ENCODE measurements at places on chromosomes 3 and 15.

DNA sequence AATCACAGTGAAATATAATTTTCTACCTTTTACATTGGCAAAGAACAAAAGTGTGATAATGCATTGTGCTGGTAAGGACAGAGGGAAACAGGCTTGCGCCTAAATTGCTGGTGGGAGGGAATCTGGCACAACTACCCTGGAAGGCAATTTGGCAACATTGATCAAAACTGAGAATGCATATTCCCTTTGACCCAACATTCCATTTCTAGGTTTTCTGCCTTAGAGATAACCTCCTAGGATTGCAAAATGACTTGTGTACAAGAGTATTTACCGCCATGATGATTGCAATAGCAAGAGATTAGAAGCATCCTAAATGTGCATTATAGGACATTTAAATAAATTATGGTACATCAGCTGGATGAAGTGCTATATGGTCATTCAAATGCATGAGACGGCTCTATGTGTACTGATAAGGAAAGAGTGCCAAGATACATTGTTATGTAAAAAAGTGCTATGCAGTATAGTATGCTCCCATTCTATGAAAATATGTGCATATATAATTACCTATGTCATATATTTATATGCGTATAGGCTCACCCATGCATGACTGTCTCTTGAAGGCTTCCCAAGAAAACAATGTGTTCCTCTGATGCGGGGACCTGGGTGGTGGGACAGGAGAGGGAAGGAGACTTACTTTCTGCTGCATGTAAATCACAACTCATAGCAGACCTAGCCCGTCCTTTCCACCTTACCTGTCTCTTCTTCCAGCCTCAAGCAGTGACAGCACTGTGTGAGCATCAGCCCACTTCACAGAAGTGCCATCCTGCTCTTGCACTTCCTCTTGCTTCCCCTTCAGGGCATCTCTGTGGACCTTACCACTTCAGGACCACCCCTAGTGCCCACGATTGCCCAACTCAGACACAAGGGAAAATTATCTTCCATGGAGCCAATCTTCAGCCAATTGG, 249.9 kb upstream of the TLE3 start:
- no peak for DNase-seq

- no peak for DNase-seq
These were observed 75.9 kb upstream of the TMC3 start for GRCh38 chr15:81449836-81450474.

- DNase-seq, result no peak
These were observed 30.4 kb downstream of the ATG3 start for GRCh38 chr3:112531358-112531781.

DNA sequence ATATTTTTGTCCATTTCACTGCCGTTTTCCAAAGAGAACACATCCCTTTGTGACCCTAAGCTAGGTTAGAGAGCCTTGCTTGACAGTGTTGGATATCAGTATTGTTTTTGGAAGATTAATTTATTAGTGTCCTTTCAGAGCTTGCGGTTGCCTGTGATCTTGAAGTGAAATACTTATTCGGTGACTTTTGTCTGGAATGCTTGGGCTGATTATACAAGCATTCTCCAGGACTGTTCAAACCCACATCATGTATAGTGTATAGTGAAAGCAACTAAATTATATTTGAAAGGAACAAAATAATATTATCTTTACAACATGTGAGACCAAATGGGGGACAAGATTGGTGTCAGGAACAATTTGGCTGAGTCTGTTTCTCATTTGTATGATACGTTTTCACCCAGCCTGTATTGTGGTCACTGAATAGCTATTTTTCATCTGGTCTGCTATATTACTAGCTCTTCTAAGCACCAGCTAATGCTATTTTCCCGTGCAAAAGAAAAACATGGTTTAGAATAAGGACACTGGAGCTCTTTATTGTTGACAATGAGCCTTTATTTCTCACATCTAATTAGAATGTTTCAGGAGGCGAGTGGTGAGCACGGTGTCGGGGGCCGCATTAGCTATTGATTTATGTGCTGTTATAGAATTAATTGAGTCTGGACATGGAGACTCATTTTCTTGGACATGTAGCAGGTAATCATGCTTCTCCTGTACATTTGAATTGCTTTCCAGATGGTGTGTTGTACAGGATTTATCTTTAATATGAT, 158.1 kb downstream of the APBA2 start:
- no peak for DNase-seq

- DNase-seq, result no peak
These were observed 7.4 kb downstream of the SLC38A3 start for GRCh38 chr3:50212502-50212901.

DNA sequence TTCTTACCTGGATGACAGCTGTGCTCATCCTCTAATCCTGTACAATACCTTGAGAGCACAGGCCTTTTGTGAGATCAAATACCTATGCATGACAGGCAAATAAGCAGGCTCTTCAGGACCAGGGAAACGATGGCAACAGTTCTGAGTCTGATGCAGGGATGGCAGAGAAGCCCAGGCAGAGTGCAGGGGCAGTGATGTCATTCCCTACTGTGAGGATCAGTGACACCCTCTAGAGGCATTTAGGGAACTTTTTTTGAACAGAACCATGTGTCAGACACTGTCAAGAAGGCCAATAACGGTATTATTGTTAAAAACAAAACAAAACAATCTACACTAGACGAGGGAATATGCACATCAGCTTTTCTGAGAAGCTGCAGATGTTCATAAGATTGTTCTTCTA, 314.8 kb upstream of the CTDSPL start:
- DNase-seq, result no peak

GRCh38 chr15:101615986-101616848, 36.0 kb downstream of the TM2D3 start:
- DNase-seq, result no peak

GRCh38 chr15:42971830-42972229, 51.3 kb upstream of the TTBK2 start:
- DNase-seq, result no peak

DNA sequence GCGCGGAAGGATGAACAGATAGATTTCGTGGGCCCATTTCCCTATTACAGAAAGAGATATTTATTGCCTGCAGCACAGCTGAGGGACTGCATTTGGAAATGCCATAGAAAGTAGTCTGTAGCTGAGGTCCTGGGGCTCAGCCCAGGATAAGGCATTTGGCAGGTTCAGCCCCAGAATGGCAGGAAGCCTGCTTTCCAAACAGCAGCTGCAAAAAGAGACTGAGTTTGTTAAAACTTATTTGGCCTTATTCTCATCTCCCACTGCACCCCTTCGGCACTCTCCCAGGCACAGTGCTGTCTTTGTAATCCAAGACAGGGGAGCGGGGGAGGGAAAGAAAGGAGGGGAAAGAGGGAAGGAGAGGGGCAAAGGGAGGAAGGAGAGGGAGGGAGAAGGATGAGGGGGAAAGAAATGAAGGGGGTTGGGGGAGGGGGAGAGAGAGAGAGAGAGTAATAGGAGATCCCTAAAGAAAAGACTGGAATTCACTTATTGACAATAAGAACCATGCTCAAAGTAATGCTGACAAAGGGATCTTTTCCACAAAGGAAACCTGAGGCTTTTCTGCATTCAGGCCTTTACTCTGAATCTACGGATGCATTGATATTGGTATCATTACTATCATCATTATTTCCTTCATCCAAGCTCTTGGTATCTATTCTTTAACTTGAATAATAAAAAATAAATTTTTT, 94.0 kb upstream of the LRRN1 start:
- DNase-seq, result no peak

DNA sequence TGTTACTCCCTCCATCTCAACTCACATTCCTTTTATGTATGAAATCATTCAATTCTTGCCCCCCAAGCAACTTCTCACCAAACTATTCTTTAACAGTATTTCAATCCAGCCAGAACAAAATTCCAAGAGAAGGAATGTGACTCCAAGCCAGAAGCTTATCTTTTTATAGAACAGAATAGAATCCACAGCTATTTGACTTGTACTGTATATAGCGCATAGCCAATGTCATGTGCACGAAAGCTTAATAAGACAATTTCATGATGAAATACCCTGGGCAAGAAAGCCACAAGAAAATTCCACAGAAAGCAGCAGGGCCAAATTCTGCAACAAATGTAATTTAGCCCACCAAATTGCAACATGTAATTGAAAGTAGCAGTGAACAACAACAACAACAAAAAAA, 127.6 kb upstream of the UBE2E2 start:
- no peak for DNase-seq

DNA sequence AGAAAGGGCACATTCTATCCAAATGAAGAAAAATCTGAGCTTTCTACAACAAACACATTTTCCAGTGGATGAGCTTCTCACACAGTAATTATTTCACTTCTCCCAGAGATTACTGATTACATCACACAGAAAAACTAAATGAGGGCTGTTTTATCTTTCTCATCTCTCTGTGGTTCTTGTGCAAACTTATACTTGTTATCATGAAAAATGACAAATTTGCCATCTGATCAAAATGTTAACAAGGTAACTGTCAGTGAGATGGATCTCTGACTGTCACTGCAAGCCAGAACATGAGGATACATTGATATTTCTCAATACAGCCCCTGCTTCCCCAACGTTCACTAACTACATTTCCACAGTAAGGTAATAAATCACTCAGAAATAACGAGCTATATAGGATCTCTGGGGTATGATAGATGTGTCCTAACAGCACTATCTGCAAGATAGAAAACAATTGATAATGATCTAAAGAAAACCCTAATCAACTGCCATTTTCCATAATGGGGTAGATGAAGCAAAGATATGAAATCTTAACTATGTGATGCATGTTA, 829.3 kb upstream of the CFAP20DC start:
- DNase-seq, result no peak

DNA sequence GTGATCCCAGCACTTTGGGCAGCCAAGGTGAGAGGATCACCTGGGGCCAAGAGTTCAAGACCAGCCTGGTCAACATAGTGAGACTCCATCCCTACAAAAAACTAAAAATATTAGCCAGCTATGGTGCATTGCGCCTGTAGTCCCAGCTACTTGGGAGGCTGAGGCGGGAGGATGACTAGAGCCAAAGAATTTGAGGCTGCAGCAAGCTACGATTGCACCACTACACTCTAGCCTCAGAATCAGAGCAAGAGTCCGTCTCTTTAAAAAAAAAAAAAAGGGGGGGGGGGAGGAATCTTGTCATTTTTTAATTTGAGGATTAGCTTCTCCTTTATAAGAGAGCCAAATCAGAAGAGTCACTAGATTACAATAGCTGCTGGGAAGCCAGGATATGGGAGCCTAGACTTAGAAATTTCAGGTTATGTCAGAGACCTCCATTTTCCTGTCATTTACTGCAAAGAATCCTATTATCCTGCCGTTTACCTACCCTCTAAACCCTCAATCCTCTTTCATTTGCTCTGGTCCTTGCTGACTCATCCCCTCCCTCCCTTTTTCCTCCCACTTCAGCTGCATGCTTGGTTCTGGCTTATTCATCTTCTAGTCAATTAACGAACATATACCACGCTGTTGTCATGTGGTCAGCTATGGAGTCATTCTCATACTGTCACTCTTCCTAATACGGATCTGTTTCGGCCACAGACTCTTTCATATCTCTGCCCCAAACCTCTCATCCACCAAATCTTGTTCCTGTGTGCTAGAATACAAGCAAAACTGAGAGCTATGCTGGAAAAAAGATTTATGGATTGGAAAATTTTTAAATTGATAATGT, 83.8 kb upstream of the PPIB start:
- no peak for DNase-seq

- DNase-seq, result no peak
These were observed 28.5 kb downstream of the PLAAT1 start for GRCh38 chr3:193269343-193270028.

All from stimulated activated CD8-positive, alpha-beta memory T cell treated with anti-CD3 and anti-CD28 coated beads, Interleukin-4, amount 100 ng/mL, for 4 hours (primary cell).